H9 (cell line): ENCODE measurements at places on chromosomes 5 and 9. TPM values are rescaled to one million over a fixed set of nuclear protein-coding genes. Genes with fewer than 3 reads are reported as not detected.

The GLRA1 gene
- total RNA-seq, result not detected in 2 replicates

The UBAP1 gene
- 32.1 and 32.6 TPM in 2 replicates for total RNA-seq

The NR4A3 gene
- 0.20 and 0.24 TPM in 2 replicates for total RNA-seq

The HAVCR2 gene
- not detected in 2 replicates for total RNA-seq

The CATSPER3 gene
- total RNA-seq, result 0.31 and 0.50 TPM in 2 replicates

The JAK2 gene
- total RNA-seq, result 3.4 and 4.0 TPM in 2 replicates

The TSSK1B gene
- total RNA-seq, result 0.17 TPM in 1 of 2 replicates, not detected in the other

The LAMC3 gene
- total RNA-seq, result 21.7 and 21.9 TPM in 2 replicates

The UNC5A gene
- 4.4 and 5.3 TPM in 2 replicates for total RNA-seq

The DNAJA1 gene
- total RNA-seq, result 217 and 218 TPM in 2 replicates

The CD74 gene
- 19.5 and 19.9 TPM in 2 replicates for total RNA-seq

The NSG2 gene
- total RNA-seq, result not detected in 2 replicates

The NHP2 gene
- 232 and 240 TPM in 2 replicates for total RNA-seq

The TAF11L9 gene
- total RNA-seq, result not detected in 2 replicates

The FOXD4L3 gene
- total RNA-seq, result 0.26 TPM in 1 of 2 replicates, not detected in the other
